SK-MEL-5 (cell line): ENCODE measurements at places on chromosomes 7 and 10. TPM values are rescaled to one million over a fixed set of nuclear protein-coding genes. Genes with fewer than 3 reads are reported as not detected.

- no peak for DNase-seq
Measured at GRCh38 chr7:110065121-110065520, 1025.8 kb upstream of the LRRN3 start.

Gene FANK1
- total RNA-seq, result 1.6 TPM in 1 of 2 replicates, not detected in the other

DNA sequence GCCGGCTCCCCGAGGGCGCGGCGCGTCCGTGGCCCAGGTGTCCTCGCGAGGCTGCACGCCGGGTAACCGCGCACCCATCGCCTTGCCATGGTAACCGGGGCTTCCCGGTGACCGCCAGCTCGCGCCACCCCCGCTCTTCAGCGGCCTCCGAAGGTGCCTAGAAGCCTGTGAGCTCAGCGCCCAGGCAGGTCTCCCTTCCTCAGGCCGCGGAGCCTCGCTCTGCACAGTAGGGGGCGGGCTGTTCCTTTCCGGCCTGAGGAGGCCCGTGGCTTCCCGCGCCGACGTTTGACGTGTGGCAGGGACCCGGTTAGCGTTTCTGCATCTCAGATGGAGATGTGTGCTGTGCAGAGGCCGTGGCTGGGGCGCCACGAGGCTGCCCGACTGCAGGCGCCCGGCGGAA, 117.1 kb downstream of the DYNC2I1 start:
- DNase-seq, result no peak

Gene TLL2
- 0.08 and 0.11 TPM in 2 replicates for total RNA-seq

GRCh38 chr7:124813994-124814798, 48.6 kb upstream of the GPR37 start:
- DNase-seq, result no peak

Gene FAM25A
- not detected in 2 replicates for total RNA-seq

- DNase-seq, result peak; percentile 36
Measured at GRCh38 chr10:26534384-26534783, 96.2 kb downstream of the APBB1IP start.

Gene SPDYE16
- not detected in 2 replicates for total RNA-seq
